Dorsolateral prefrontal cortex (tissue), 122 donors: ENCODE measurements at places on chromosomes 5 and 9.

DNA sequence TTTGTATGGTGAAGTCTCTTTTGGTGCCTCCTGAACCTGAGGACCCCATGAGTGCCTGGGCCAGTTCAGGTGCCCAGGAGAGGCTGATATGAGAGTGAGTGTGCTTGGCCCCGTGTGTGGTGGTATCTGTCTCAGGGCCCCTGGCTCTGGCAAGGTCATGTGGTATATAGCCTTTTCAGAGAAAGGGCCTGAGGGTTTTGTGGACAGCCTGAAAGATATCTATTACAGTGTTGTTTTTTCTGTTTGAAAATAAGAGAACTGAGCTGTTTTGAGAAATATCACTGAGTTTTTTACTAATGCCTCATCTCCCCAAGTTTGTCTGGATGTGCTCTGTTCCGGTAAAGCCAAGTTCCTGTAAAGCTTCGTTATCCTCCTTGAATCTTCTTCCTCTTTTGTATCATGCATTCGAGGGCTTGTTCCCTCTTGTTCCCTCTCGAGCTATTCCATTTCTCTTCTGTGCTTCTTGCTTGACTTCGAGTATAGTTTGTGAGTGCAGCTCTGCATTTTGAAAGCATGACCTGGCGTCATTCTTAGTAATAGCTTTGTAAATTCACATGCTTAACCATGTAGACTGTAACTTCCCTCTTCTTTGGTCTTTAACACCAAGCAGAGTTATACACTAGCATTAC, 122.3 kb downstream of the MAST4 start:
- DNase-seq, result no peak

GRCh38 chr5:132426525-132427138, 57.1 kb downstream of the SLC22A5 start:
- no peak for DNase-seq

- no peak for DNase-seq
Measured at GRCh38 chr9:126763130-126763764, 41.6 kb upstream of the ZBTB43 start.

DNA sequence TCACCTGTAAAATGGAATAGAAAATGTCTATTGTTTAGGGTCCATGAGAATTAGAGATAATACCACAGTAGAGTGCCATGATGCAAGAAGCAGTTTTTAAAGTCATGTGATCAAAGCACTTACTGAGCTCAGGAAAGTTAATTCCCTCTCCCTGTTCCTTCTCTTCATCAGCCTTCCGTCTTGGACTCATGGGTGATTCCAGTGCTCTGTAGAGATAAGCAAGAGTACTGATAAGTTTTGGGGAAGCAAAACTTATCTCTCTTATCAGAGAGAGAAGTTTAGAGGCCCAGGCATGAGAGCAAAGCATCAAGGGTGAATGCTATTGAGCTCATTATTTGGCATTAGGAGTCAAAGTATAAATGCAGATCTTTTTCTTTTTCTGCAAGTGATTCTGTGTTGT, 410.1 kb downstream of the AGTPBP1 start:
- DNase-seq, result no peak

DNA sequence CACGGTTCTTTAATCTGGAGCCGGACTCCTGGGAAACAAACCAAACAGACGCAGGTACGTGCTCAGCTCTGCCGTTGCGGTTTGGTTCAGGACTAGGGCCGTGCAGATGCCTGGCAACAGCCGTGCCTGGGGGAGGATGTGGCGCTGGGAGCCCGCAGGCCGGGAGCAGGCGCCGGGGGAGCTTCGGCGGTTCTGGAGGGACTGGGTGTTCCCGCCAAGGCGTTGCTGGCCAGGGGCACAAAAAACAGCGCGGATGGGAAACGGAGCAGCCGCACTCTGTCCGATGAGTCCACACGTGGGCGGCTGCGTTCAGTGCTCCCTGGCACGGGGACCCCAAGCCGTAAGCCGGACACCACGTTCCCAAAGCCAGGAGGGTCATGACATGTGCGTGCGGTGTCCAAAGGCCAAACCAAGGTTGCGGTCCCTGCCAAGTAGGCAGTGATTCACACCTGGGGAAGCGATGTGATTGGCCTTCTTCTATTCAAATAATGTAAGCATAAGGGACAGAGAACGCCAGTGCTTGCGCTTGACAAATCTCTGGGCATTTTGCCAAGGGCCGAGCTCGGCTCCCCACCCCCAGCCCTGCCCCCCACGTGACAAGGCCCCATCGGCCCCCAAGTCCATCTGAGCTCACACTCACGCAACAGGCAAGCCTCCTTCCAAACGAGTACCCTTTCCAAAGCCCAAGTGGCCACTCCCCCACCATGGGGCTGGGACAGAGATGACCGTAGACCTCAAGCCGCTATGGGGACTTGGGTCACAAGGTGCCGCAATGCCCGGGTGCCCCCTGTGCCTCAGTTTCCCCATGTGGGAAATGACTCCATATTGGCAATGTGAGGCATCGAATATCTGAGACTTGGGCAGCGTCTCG, 49.7 kb upstream of the NKD2 start:
- DNase-seq, result no peak

GRCh38 chr5:169302491-169303118, 1.7 kb upstream of the SLIT3 start:
- peak; percentile 88 for DNase-seq

DNA sequence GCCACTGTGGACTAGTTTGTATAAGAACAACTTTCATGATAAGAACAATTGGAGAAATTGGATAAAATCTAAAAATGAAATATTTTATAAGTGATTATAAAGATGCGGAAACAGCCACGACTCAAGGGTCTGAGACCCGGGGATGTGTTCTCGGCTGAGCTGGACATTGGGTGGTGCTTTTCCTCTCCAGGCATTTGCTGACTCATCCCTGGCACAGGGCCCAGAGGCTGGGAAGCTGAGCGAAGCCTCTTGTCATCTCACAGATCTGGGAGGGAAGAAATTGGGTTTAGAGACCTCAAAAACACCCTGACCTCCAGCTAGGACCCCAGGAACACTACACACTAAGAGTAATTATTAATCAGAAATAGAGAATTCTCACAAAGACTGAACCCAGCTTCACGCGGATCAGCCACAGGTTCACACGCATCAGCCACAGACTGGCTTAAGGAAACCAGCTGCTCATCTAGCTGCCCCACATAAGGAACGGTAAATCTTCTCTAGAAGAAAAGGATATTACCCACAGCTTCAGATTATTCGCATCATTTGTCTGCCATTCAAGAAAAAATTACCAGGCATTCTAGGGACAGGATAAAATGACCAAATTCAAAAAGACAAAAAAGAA, 2.8 kb upstream of the OR2V1 start:
- DNase-seq, result no peak

- no peak for DNase-seq
Measured at GRCh38 chr5:164353155-164353554, 847.7 kb downstream of the MAT2B start.

DNA sequence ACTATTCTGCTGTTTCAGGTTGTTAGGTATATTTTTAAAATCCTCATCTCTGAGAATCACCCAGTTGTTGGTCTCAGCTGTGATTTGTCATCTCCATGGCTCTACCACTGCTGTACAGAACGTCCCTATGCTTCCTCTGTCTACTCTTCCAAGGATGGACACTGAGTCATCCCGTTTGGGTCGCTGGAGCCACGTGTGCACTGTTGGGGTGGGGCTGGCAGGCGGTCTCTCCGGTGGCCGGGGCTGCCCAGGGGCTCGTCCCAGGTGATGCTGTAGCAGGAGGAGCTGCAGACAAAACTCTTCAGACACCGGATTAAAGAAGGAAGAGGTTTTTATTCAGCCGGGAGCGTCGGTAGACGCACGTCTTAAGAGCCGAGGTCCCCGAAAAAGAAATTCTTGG, 16.9 kb downstream of the LCN9 start:
- DNase-seq, result no peak

- no peak for DNase-seq
Measured at GRCh38 chr5:125813221-125813974, 609.8 kb upstream of the GRAMD2B start.
